Activated naive CD4-positive, alpha-beta T cell treated with anti-CD3 and anti-CD28 coated beads for 36 hours (primary cell): ENCODE measurements at places on chromosomes 12 and 14.
A peak's percentile ranks its signal among the peaks of the same experiment; 100 is the strongest.

- DNase-seq, result peak; percentile 78
Observed at GRCh38 chr12:69161829-69162228, 77.5 kb upstream of the CPSF6 start.

DNA sequence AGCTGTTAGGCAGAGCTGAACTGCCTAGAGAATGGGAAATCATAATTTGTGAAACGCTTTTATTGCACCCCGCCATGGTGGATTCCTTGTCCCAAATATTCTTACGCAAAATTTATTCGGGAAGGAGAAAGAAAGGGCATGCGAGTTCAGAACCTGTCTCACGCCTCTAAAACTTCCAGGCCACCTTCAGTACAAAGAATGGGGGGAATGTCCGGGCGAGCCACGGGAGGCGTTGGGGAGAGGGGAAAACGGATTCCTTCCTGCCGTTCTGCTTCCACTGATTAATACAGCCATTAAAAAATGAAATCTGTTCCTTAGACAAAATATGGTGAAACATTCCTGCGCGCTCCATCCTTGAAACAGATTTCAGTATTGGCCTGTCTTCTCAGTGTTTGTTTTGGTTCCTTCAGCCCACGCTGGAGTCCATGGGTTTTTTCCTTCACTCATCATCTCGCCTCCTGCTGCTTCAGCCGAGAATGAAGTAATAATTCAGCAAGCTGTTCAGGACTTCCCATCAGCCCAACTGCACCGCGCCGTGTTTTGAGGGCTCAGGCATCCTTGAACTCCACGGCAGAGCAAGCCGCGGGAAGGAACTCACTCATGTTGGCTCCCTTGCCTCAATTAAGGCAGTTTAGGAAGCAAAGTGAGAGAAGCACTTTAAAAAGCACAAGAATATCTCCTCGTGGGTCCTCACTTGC is 47.7 kb upstream of the CDKN3 start:
- DNase-seq, result no peak

DNA sequence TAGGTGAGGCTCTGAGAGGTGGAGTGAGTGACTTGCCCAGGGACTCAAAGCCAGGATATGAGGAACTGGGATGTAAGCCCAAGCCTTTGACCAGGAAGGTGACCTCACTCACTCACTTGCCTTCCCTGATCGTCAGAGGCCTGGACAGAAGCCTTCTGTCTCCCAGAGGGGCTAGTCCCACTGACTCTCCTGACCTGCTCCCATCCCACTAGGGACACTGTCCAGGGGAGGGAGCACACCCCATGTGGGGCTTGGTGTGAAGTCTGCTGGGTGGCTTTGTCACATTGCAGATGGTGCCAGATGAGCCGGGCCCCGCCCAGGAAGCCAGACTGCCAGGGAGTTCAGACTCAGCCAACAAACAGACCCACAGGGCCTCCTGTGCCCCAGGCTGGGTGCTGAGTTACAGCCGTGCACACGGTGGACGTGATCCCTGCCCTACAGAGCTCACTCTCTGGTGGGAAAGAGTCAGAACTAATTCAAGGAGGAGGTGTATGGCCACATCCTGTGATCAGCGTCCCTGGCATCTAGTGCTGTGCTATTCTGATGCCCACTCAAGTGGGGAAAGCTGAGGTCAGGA is 28.3 kb downstream of the MMAB start:
- no peak for DNase-seq

- DNase-seq, result no peak
Observed at GRCh38 chr12:22084852-22085251, 38.8 kb downstream of the CMAS start.

DNA sequence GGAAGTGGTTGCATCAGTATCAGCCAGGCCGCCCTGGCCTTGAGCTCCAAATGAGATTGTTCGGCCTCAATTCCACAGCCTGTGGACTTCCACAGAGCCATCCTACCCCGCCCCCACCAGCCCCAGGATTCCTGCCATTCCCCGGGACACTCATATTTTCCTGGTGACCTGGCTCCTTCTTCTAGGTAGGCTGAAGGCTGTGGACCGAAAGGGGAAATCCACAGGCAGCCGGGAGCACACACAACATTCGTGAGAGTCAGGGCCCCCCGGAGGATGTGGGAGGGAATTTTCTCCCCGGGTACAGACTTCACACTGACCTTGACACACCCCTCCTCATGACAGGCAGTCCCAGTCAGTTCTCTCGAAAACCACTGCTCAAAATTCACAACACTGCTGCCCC is 39.9 kb downstream of the RIN3 start:
- no peak for DNase-seq

DNA sequence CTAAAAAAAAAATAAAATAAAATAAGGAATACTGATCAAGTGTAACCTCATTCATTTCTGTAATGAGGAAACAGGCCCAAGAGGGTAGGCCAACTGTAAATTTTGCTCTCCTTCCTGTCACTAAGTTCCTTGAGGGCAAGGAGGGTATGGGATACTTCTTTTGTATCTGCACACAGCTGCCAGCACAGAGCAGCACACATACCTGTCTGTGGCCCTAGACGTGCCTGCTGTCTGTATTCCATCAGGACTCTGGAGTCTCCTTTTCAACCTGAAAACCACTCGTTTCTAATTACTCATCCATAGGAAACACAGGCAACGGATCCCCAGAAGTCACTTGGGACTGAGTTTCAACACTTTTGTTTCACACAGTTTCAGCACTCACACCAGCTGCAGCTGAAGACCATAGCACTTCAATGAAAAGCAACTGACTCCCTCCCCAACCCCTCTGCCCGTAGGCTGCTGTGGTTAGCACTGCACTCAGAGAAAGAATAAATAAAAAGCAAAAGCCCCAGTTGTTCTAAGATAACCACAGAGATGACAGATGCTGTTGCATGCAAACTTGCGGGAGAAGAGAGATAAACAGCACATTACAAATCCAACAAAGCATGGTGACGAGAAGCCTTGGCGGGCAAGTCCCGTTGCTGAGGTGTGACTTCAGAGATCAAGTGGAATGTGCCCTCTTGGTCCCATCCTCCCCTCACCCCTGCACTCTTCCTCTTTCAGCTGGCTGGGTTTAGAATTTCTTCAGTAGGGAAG is 24.9 kb downstream of the CRACR2A start:
- peak; percentile 77 for DNase-seq

- no peak for DNase-seq
Observed at GRCh38 chr14:51534610-51535011, 117.1 kb upstream of the FRMD6 start.

DNA sequence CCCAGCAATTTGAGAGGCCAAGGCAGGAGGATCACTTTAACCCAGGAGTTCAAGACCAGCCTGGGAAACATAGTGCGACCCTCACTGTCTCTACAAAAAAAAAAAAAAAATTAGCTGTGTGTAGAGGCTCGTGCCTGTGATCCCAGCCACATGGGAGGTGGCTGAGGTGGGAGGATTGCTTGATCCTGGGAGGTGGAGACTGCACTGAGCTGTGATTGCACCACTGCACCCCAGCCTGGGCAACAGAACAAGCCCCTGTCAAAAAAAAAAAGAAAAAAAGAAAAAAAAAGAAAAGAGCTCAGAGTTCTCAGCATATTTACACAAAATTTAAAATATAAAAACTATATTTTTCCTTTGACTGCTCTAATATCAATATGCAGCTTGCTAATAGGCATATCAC is 260.8 kb downstream of the SYT1 start:
- DNase-seq, result no peak

GRCh38 chr12:62763861-62764645 is 170.9 kb downstream of the PPM1H start:
- no peak for DNase-seq

GRCh38 chr12:114018669-114019068 is 52.5 kb upstream of the RBM19 start:
- no peak for DNase-seq

- DNase-seq, result no peak
Observed at GRCh38 chr12:85633491-85633890, 202.7 kb downstream of the RASSF9 start.

GRCh38 chr12:53221203-53222080 is 10.6 kb downstream of the RARG start:
- peak; percentile 47 for DNase-seq

GRCh38 chr12:118633071-118633470 is 256.7 kb downstream of the SUDS3 start:
- DNase-seq, result no peak

DNA sequence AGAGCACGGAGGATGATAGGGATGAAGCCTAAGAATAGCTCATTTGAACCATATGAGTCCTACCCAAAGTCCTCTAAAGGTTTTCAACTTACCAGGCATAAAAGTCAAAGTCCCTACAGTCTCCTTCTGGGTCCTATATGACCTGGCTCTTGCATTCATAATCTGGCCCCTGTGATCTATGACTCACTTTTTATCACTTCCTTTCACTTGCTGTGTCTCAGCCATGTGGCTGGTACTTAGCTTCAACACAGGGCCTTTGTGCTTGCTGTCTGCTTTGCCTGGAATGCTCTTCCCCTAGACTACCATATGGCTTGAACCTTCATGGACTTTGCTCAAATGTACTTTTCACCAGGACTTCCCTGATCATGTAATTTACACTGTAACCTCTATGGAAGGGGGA is 137.6 kb upstream of the TMTC1 start:
- DNase-seq, result no peak

GRCh38 chr12:82027612-82028011 is 268.5 kb upstream of the PPFIA2 start:
- DNase-seq, result no peak

DNA sequence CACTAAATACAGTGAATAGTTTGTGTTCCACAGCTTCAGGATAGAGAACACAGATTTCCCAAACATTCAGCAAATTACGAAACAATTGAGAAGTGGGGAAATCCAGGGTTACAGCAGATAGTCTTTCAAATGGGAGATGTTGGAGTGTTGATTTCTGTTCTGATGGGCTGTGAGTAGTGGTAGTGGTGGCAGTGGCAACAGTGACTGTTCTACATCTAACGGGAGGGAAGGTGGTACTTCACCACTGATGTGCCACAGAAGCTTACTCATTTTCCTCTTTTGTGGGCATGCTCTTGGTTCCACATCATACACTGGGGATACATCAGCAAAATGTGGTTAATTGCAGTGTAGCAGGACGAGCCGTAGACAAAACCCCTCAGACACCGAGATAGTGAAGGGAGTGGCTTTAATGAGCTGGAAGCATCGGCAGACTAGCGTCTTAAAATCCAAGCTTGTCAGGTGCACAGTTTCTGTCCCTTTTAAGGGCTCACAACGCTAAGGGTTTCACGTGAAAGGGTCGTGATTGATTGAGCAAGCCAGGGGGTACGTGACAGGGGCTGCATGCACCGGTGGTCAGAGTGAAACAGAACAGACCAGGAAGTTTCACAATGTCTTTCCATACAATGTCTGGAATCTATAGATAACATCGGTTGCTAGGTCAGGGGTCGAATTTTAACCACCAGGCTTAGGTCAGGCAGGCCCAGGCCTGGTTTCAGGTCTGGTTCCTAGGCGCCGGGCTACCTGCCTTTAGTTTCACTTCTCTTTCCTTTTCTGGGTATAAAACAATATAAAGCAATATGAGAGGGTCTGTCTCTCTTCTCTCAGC is 330.6 kb upstream of the FBXO33 start:
- peak; percentile 30 for DNase-seq

- DNase-seq, result no peak
Observed at GRCh38 chr14:42002141-42002540, 395.5 kb downstream of the LRFN5 start.

DNA sequence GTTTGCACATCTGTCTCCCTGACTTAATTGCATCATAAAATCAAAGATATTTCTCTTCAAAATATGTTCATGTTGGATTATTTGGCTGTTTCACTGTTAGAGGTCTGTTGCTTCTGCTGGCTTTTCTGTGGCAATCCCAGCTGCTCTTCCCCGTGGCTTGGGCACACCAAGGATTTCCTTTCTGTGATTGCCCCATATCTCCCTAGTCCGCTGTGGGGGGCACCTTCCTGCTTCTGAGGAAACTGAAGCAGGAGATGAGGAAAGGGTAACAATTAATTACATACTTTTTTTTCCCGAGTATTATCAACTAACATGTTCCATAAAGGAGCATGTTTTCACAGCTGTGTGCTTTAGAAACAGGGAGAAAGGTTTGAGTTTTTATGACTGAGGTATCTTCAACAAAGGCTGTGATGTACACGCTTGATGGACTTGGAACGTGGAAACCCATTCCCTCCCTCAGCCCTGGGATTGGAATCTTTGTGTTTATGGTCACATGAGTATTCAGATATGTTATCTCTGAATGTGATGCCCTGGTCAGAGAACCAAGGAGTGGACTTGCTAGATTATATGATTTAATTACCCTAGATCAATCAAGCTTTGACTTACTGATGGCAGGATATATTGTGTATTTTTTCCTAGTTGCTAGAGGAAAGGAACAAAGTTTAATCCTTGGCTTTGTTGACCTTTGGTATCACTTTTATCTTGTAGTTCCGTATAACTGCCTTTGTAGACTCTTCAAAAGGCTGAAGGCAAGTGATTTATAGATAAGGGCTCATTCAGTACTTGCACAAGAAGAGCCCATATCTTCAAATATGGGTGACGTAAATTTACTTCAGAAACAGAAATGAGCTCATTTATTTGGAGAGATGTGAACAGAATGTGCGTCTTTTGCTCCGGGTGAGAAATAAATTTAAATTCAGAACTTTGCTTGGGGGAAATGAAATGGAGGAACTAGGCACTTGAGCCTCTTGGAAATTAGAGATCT is 46.7 kb downstream of the BORCS5 start:
- DNase-seq, result no peak

GRCh38 chr12:123912415-123913380 is 59.9 kb downstream of the CCDC92 start:
- DNase-seq, result no peak

- DNase-seq, result no peak
Observed at GRCh38 chr12:128853600-128854197, 421 bp downstream of the GLT1D1 start.

DNA sequence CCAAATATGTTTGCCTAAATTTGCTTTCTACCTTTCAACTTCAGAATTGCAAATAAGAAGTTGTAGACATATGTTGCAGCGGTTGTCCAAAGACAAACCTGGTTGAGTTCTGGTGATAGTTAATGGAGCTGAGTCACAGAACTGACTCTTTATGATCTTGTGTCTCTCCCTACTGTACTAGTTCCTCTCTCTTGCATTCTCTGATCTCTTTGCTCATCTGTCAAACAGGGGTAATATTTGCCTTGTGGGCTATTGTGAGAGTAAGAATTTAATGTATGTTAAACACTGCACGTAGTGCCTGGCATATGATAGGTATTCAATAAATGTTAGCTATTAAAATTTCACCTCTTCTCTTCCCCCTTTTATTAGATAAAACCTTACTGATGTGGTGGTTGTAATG is 283.5 kb upstream of the RGS6 start:
- DNase-seq, result no peak

DNA sequence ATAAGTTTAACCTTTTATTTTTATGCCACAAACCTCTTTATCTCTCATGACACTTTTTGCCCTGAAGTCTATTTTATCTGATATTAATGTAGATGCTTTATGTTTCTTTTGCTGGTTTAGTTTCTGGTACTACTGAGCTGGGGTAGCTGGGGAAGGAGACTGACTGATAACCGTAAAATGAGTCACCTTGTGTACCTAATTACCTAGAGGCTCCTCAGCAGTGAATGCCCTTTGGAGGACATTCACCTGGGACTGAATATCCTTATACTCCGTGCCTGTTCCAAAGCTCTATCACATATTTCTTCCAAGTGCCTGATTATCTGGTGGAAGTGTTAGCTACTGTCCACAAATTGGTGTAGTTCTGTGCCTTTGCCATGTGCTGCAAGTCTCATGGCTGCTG is 13.9 kb downstream of the ATL1 start:
- DNase-seq, result no peak
